ENCODE measurements at places on chromosomes 5 and 9.
A peak's percentile ranks its signal among the peaks of the same experiment; 100 is the strongest.

GRCh38 chr5:53749621-53750020 lies 189.2 kb downstream of the NDUFS4 start:
- peak; percentile 4 for DNase-seq

GRCh38 chr5:179454356-179454755 lies 96.0 kb upstream of the RUFY1 start:
- DNase-seq, result no peak

DNA sequence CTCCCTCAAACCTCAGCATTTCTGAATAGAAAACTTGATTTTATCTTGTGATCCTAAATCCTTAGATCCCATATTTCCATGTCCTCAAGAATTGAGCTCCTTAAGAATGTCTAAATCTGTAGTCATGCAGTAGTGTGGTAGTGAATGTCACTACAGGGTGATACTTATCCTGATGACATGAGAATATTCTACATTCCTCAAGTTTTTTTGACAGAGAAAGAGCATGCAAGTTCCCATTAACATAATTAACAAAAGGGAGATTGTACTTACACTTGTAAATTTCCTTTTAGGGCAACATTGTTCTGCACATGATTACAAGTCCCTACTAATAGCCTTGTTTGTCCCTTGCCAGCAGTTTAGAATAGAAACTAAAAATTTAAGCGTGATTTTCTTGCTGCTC lies 352.3 kb downstream of the PTPRD start:
- no peak for DNase-seq

GRCh38 chr5:140628711-140629110 lies 4.3 kb downstream of the CD14 start:
- DNase-seq, result no peak

DNA sequence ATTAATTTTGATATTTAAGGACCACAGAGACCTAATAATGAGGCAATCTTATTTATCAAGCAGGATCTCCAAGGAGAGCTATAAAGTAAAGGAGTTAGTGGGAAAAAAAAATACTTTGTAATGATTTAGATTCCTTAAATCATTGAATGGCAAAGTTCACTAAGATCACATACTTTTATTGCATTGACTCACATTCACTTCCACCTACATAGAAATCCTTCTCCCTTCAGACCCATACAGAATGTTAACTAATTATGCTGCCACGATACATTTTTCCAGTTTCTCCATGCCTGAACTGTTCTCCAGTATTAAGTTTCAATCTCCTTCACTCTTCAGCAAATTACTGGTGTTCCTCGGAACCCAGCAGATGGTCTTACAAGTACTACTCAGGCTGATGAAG lies 388.7 kb downstream of the EFNA5 start:
- no peak for DNase-seq

DNA sequence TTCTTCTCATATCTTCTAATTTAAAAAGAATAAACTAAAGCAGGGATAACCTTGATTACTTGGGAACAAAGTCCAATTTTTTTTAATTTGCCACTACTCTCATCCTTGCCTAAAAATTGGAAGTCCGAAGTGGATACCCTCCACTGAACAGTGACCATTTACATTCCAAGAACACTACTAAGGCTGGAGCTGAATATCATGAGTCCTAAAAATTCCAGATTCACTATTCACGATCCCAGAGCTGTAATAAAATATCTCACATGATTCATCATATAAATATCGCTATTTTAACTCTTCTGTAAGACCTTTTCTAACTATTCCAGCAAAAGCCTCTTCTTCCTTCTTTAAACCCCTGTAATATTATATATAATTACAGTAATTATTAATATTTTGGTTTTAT lies 57.4 kb downstream of the ATPSCKMT start:
- peak; percentile 38 for DNase-seq

- DNase-seq, result no peak
Observed at GRCh38 chr9:94918038-94918753, 191.7 kb downstream of the AOPEP start.

DNA sequence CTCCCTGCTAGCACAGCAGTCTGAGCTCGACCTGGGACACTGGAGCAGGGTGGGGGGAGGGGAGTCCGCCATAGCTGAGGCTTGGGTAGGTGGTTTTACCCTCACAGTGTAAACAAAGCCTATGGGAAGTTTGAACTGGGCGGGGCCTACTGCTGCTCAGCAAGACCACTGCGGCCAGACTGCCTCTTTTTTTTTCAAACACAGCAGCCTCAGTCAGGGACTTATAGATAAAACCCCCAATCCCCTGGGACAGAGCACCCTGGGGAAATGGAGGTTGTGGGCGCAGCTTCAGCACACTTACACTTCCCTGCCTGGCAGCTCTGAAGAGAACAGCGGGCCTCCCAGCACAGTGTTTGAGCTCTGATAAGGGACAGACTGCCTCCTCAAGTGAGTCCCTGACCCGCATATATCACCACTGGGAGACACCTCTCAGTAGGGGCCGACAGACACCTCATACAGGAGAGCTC lies 151.1 kb upstream of the APC start:
- no peak for DNase-seq

GRCh38 chr9:89841456-89841855 lies 236.6 kb downstream of the GADD45G start:
- no peak for DNase-seq

DNA sequence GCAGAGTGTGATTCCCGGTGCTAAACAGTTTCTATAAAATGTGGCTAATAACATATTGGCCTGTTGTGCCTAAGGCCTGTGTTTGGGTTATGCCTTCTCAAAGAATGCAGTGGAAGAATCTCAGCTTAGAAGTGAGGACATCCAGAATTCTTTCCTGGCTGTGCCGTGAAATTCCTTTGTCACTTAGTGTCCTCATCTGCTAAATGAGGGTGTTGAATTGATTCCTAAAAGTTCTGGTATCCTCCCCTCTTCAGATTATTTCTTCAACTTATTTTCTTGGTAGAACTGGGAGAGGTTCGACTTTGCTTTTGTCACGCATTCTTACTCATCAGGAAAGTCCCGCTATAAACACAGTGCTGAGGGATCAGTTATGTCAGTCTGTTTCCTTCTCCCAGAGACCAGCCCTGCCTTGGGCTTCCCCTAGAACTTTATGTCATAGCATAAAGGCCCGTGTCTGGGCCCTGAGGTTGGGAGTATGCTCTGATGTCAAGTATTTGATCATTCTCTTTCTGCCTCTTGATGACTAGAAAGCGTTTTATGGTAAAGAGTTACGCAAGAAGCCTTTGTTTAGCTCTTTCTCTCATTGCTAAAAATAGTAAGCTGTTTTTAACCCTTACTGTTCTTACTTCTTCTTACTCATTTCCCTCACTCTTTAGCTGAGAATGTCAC lies 29.5 kb downstream of the MTAP start:
- peak; percentile 55 for DNase-seq

- no peak for DNase-seq
Observed at GRCh38 chr5:169563369-169563768, 20.2 kb upstream of the SPDL1 start.

GRCh38 chr9:127854184-127854806 lies at the start of gene ENG:
Gene ENG, minus strand, starts transcription at chr9:127854658. Its CDS starts 303 bp downstream, at chr9:127854355.
- no peak for DNase-seq

GRCh38 chr5:145792840-145793239 lies 42.3 kb downstream of the PRELID2 start:
- no peak for DNase-seq

- no peak for DNase-seq
Observed at GRCh38 chr9:77021291-77021894, 1.9 kb downstream of the FOXB2 start.

GRCh38 chr9:81680506-81680905 lies 8.8 kb downstream of the TLE1 start:
- no peak for DNase-seq

DNA sequence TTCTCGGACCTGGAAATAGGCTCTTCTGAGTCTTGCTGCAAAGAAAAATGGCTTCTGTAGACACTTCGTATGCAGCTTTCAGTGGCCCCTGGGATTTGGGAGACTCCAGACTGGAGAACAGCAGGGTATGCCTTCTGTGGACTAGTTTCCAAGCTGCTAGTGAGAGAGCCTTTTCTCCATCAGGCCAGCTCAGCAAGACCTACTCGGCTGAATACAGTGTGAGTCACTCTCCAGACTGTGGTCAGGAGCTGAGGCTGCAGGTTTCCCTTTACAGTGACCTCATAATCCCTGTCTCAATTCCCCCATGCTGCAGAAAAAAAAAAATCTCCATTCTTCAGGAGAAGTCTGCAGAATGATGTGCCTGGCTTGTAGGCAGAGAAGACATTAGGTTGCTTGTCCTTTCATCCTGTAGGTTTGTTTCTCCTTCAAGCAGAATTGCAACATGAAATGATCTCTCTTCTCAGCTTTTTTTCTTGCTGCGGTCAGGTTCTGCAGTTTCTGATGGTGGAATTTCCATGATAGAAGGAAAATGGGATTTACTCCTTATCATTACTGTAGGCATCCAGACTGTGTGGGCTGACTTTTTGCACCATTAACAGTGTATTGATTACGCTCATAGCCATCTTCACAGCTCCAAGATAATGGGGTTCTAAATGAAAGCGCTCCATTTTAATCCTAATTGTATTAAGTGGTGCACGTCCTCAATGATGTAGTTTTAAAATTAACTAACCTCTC lies 78.3 kb upstream of the TNFSF8 start:
- DNase-seq, result peak; percentile 50

DNA sequence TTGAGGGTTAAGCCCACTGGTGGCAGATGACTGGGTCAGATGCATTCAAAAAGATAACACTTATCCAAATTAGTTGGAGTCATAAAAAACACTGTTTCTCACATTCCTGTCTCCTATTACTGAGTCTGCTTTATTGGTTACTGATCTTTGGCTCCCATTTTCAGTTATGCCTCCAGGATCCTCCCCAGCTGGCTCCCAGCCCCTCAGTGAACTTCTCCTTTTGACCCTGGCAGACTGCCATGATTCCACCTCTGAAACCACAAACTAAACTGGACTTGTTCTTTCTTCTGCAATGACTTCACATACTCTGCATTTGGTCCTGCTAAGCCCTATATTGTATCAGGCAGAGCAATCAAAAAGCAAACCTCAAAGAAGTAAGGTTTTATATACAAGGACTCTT lies 860.8 kb upstream of the DMAC1 start:
- DNase-seq, result no peak

- DNase-seq, result no peak
Observed at GRCh38 chr5:152634586-152634985, 229.5 kb upstream of the NMUR2 start.

- no peak for DNase-seq
Observed at GRCh38 chr5:6868171-6868570, 154.9 kb downstream of the TENT4A start.

DNA sequence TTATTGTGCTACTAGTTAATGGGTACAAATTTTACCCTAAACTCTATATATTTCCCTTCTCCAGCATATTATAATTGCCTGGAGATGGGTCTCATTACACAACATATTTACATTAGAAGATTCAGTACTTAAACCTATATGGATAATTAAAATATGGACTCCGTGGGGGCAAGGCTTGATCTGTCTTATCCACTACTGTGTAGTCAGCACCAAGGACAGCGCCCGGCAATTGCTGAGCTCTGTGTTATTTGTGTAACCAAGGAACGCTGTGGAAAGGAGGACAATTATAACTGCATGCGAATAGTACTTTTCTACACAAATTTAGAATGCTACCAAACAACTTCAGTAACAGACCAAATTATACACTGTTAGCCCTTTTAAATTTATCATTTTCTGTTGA lies 77.7 kb downstream of the DNAH5 start:
- peak; percentile 3 for DNase-seq

DNA sequence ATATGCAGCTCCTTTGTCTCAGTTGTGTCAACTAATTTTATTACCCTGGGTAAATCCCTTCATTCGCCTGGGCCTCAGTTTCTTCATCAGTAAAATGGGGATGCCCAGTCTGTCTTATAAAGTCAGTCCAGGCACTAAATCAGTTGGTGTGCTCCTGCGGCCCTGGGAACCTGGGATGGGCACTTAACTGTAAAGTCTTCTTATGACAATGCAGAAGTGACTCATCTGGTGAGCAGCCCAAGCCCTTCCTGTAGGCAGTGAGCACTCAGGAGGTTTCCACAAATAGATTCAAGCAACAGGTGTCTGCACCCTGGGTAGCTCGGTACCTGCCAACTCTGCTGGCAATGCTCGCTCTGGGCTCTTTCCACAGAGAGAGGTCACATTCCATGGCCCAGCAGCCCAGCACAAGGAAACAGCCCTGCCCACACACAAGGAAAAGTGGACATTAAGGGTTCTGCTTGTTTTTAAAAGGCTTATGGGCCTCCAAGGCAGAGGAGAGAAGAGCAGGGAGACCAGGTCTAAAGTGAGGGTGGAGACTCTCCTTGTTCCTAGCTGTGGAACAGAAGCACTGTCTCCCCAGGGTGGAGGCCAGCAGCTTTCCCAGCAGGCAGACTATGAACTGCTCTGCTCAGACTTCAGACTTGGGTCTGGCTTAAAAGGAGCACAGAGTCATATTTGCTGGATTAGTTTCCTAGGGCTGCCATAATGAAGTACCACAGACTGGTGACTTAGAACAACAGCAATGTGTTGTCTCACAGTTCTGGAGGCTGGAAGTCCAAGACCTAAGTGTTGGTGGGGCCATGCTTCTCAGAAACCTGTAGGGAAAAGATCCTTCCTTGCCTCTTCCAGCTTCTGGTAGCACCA lies 89.7 kb upstream of the ADRA1B start:
- DNase-seq, result no peak

DNA sequence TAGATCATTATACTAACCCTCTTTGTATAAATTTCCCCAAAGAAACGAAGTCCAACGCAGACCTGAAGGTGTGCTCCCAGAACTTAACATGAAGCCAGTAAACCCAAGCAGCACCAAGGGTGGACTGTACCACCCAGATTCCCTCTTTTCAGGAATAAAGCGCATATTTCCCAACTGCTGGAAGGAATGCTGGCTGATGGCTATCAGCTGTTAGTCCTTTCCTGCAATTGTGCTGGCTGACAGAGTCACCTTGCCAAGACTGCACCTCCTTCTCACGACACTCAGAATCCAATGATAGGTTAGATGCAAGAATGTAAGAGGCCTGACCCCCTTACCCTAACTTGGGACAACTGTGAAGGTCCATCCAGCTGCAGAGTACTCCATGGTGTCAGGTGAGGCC lies 93.9 kb downstream of the MAPKAP1 start:
- no peak for DNase-seq

Data from AG09319 (cell line).